ENCODE measurements at places on chromosomes 3 and 15.
A peak's percentile ranks its signal among the peaks of the same experiment; 100 is the strongest.

GRCh38 chr3:42262525-42262924 is 3.5 kb downstream of the CCK start:
- peak; percentile 94 for DNase-seq

DNA sequence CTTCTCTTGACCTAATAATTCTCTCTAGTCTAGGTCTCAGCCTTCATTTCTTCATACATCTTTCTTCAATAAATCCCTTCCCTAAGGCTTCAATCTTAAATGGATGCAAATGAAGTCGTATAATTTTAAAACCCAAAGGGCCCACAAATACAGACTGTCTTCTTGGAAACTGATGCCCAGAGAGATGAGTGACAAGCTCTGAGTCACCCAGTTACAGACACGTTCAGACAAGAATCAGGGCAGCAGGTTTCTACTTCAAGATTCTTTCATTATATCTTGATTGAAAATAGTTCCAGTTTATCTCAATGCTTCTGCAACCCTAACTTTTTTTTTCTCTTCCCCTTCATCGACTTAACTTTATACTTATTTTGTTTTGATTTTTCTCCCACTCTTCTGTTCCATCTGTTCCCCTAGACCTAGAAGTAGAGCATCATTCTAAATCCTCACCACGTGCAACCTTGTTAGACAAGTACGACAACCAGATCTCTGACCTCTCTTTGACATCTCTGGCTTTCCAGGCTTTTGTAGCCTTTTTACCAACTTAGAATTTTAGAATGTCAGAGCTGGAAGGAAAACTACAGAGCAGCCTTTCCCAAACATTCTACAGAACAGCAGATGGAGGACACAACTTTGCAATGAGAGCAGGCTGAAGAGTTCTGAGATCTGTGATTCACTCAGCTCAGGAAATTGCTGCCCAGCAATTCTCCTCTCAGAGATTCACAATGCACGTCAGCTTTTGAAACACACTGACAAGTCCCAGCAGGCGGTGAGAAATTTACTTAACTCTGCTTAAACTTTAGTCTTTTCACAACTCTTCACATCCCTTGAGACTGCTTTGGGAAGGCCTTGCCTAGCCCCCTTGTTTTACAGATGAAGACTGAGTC is 25.3 kb downstream of the NCEH1 start:
- DNase-seq = peak; percentile 47

DNA sequence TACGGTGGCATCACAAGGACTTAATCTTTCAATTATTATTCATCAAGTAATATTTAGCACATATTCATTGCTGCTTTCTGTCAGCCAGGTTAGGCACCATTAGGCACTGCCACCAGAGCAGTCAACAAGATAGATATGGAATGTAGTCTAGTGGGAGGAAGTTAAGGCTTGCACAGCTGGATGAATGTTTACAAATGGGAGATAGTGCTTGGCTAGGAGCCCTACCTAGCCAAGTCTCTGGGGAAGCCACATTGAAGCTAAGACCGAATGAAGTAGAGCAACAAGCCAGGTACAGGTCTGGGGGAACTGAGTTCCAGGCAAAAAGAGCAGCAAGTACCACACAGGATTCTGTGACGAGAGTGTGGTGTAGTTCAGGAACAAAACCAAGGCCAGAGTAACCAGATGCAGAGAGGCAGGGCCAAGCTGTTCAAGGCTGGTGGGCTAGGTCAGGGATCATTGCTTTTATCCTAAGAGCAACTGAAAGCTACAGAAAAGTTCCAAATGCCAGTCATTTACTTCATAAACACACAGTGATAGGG is 33.4 kb upstream of the SCAANT1 start:
- DNase-seq = no peak

- DNase-seq = no peak
These were observed 690.1 kb upstream of the BCHE start for GRCh38 chr3:166527325-166527724.

DNA sequence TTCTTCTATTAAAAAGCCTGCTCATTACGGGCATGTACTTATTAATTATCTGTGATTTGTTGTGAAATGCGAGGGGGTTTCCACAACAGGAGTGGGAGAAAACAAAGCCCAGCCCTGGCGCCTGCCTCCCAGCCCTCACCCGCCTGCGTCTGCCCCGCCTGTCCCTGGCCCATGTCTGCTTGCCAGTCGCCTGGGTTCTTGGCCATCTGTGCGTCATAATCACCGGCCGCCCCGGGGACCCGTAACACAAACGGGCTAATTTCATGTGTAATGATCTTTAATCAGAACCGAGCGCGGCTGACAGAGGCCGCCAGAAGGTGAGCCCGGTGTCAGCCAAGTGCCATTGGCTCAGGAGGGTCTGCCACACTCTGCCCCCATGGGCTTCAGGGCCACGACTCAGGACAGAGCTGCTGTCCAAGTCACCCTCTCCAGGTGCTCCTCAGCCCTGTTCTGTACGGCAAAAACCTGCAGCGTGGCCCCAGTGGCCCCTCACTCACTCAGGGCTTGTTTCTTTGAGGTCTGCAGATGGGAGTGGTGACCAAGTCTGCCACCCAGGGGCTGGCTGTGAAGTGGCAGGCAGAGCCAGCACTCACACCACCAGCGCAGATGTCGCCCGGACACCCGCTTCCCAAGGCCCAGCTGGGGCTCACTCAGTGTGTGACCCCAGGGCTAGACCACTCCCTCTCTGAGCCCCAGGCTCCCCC is 28.8 kb upstream of the TMEM115 start:
- DNase-seq = peak; percentile 38

DNA sequence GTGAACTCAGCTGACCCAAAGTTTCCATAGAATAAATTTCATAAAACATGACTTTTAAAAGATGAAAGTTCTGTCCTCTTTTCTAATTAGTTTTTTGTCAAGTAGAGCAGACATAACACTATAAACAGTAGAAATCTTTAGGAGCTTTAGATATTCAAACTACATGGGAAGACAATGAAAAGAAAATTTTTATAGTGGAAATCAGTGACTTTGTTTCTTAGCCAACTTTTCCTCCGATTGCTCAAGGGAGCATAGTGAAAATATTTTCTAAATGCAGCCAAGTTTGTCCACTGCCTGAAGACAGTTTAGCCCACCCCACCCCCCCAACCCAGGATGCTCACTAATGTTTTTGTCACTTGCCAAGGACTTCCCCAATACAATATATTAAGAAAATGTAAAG is 114.9 kb downstream of the PLD1 start:
- peak; percentile 13 for DNase-seq

GRCh38 chr3:123130079-123130750 is 63.4 kb downstream of the PDIA5 start:
- no peak for DNase-seq

DNA sequence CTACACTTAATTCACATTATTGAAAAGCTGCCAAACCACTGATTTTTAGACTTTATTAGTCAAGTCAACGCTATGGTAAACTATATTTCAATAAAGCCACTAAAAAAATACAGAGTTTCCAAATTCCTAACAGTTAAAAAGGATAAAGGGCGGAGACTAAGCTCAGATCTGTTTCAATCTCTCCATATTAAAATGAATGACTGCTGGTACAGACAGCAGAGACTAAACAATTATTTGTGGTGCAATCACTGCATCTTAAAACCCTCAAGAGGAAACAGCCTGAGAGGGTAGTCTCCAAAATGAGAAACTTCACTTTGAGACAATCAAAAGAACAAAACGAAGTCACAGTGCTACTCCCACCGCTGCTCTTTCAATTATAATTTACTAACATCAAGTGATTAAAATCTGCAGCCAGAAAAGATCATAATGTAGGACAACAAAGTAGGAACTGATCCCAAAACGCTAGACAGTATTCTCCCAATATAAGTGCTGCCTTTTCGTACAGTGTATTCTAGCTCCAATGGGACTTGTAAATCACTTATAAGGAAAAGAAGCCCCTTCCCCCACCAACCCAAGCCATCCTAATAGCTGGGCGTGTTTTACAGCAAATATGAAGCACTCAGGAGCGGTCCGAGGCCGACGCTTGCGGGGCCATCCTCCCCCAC is 1.2 kb downstream of the UBP1 start:
- DNase-seq = peak; percentile 53

DNA sequence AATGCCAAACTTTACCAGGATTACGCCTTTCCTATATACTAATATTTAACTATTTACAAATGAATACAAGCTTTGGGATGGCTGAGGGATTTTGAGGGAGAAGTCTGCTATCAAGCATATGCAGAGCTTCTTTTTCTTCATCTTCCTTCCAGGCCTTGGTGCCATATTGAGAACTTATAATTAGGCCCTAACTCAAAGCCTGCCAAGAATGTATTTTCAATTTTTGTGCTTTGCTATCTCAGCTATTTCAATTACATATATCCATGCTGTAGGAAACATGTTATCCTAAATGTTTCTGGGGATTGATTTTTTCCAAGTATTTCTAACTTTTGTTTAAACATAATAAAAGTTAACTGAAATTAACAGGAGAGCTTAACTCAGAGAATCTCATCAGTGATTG is 425.0 kb upstream of the GRM7 start:
- no peak for DNase-seq

GRCh38 chr3:33737146-33737545 is 19.1 kb upstream of the CLASP2 start:
- no peak for DNase-seq

- peak; percentile 72 for DNase-seq
These were observed 108.5 kb downstream of the CYP19A1 start for GRCh38 chr15:51229907-51230330.

DNA sequence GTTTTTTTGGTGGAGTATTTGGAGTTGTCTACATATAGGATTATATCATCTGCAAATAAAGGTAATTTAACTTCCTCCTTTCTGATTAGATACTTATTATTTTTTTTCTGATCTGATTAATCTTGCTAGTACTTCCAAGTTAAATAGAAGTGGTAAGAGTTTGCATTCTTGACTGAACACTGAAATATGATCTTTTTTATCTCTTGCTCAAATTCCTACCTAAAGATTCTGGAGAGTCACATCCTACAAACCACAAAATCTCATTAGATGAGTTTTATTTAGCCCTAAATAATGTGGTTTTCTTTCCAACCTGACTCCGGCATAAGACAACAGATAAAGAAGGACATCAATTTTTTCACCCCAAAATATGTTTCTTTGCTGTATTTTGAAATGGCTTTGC is 977.9 kb upstream of the GBE1 start:
- DNase-seq = no peak

GRCh38 chr3:66021731-66022131 is 17.0 kb downstream of the MAGI1 start:
- peak; percentile 56 for DNase-seq

- DNase-seq = no peak
These were observed 394.1 kb downstream of the OCA2 start for GRCh38 chr15:27705056-27705455.

DNA sequence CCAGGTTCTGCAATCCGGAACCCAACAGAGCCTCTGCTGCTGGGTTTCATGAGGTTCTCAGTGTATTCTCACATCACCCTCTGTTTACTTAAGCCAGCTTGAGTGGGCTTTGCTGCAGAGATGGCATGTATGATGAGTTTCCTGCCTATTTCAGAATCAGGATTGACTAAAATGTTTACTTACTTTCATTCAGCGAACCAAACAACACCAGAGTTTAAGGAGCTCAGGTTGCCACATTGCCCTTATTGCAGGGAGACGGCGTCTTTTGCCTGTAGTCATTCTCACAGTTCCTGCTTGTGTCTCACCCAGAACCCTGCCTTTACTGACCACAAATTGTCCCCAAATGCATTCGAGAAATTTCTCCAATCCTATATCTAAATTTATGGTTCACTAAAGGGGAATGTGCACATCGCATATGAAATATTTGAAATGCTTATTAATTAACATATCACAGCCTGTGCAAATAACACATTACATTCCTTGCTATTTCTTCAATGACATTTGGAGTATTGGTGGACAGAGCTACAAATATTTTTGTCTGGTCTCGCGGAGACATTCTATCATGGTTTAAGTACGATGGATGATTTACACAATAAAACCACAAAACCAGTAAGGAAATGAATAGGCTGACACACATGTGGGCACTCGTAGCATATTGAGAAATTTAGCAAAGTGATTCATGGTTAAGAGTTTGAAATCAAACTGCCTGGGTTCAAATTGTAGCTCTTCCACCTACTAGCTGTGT is 377.2 kb upstream of the CFAP20DC start:
- peak; percentile 88 for DNase-seq

- no peak for DNase-seq
These were observed 65.3 kb downstream of the BLM start for GRCh38 chr15:90782442-90782841.

GRCh38 chr3:23161896-23162570 is 41.1 kb upstream of the UBE2E2 start:
- DNase-seq = no peak

DNA sequence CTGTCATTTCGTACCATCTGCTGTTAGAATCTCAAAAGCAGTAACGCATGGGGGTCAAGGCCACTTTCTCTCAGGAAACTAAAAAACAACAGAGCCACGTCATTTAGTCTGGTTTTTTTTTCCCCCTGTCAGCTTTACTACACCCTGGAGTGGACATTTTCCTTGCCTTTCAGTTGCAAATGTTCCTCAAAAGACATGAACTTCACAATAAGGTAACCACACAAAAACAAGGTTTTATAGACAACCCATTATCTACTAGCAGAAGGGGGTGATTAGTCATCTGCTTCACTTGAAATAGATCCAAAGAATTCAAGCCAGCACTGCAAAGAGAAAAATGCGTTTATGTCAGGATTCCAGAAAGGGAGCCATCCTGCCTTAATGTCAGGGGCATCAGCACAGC is 171.8 kb upstream of the CDIN1 start:
- DNase-seq = peak; percentile 67

DNA sequence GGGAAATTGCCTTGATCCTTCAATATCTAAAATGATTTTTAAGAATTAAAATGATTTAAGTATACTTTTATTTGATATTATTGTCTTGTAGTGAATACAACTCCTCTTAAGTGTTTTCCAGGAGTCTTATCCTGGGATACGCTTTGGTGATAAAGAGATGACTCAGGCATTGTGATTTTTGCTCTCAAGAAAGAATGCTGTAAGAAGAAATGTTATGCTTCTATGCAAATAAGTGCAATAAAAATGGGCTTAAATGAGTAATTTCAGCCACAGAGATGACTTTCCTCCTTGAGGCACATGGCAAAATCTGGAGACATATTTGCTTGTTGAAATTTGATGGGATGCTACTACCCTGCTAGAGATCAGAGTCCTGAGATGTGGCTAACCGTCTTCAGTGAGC is 358.6 kb upstream of the BCHE start:
- no peak for DNase-seq

DNA sequence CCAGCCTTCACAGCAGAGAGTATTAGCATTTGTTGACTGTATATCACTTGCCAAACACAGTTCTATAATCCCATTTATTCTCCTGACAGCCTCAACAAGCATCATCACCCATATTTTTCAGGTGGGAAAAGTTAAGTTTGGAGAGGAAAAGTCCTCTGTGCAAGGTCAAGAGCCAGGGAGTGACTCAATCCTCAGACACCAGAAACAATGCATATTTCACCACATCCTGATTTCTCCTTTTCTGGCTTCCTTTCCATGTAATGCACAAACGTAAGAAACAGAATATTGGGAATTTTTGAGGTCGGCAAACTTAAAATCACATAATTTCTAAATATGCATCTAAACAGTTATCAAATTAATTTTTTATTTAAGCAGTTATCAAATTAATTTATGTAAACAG is 116.0 kb upstream of the GADL1 start:
- peak; percentile 75 for DNase-seq

Measured in GM23248 (cell line).